ENCODE measurements at places on chromosomes 2 and 18.

DNA sequence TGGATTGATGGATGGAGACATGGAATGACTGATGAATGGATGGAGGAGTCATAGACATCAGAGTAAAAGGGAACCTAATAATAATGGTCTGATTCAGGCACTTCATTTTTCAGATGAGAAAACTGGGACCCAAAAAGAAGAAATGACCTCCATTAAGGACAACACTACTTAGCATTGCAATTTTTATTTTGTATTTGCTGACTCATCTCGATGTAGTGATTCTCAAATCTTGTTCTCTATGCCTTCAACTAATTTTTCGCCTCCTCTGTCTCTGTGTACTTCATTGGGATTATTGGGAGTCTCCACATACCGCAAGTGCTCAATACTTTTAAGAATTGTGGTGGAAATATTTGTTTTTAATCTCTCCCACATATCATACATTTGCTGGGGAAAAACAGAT is 446.2 kb upstream of the FSHR start:
- no peak for DNase-seq

DNA sequence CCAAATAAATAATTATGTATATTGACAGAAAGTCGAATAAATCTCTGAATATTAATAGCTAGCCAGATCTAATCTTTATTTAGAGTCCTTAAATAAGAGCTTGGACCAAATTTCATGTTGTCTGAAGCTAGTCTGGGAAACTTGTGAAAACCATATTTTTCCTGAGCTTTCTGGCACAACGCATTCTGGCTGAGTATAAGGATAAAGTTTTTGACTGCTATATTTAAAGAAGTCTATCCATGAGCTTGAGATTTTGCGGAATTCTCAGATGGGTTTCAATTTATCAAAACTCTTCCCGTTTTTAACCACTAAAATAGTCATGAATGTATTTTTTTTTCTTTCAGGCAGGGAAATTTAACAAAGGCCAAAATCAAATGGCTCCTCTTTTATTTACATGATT is 23.8 kb downstream of the FAP start:
- no peak for DNase-seq

GRCh38 chr2:65382776-65383357 is 49.5 kb downstream of the SPRED2 start:
- no peak for DNase-seq

DNA sequence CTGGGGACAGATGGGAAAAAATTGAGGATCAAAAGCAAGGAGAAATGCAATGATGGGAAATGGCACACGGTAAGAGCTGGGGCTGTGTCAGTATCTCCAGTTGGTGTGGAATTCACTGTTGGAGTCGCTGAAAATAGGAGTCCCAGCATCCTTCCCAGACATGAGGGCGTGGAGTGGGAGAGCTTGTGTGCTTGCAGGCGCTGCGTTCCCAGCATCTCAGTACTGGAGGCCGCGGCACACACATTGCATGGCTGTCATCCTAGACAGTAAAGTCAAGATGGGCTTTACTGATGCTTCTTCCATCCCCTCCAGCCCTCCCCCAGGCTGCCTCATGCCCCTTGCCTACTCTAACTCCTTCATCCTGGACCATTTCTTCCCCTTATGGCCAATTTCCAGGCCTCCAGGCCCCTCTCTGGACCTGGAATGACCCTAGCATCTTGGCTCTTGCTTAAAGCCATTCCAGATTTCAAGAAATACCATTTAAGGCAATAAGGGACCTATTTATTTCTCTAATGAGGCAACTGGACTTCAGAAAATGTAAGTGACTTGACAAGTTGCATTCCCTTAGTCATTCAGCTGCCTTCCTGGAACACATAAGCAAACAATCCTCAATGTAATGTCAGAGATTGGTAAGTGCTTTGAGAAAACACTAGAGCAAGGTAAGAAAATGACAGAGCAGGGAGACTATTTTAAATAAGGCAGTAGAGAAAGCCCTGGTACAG is 70.5 kb upstream of the TTC39C start:
- DNase-seq, result no peak

GRCh38 chr2:174485788-174486562 is 854 bp downstream of the GPR155 start:
- peak; percentile 41 for DNase-seq

DNA sequence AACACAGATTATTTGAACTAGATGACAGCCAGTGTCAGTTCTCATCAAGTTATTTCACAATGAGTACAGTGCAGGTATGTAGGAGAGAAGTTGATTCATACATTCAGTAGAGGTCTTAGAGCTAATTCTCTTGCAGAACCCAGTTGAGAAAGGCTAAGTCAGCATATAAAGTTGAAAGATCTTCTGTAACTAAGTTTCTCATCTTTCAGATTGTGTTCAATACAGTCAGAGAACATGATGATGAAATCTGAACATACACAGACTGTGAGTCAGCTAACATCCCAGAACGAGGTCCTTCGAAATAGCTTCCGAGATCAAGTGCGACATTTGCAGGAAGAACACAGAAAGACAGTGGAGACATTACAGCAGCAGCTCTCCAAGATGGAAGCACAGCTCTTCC is 41.9 kb upstream of the LIMS1 start:
- no peak for DNase-seq

DNA sequence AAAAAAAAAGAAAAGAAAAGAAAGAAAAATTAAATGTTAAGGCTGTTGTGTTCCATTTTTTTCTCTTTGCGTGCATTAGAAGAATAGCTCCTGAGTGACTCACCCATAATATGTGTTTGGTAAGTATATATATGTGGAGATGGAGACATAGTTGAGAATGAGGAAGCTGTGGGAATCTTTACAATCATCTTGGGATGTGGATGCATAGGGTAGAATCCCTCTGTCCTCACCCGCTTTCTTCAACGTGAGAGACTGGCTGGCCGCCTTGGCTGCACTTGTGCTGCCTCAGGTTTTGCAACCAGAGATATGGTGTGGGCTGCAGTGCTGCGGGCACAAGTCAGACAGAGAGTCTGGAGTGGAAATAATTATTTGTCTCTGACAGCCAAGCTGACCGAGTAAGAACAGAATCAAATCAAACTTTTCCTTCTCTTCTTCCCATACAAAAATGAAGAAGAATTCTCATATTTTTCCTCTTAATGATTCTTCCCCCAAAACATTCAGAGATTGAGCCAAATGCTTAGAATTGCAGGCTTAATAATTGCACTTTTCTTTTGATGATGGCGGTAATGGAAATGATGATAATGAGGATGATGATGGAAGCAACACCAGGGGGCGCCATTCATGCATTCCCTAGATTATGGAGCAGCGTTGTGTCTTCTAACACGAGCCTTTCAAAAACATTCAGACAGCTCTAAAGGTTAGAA is 48.5 kb downstream of the SERPINB7 start:
- peak; percentile 21 for DNase-seq

DNA sequence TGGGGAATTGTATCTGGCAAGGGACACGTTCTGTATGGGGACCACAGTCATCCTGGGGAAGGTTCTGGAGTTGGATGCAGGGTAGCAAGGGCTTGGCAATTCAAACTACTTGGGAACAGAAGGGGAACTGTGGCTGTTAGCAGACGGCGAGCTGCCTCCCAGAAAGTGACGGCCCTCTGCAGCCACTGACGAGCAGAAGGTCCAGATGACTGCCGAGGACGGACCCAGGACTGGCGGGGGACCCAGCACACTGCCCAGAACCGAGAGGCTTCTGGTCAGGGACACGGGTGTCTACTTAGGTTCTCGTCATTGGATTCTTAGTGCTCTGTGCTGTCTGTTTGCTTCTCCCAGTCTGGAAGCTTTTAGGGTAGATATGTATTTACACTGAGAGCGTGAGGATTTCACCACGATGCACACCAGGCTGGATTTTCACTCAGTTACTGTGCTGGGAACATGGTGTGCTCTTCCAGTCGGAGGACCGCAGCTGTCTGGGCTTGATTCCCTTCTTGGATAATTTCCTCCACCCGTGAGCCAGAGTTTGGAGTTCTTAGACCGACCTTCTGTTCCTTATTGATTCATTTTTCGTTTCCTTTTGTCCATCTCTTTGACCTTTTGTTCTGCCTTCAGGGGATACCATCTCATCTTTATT is 13.4 kb downstream of the GPR35 start:
- no peak for DNase-seq

- DNase-seq, result no peak
These were observed 4.9 kb downstream of the INHBB start for GRCh38 chr2:120350801-120351320.

GRCh38 chr2:62140426-62141141 is 55.3 kb upstream of the B3GNT2 start:
- no peak for DNase-seq

GRCh38 chr2:30565851-30566358 is 118.9 kb downstream of the LCLAT1 start:
- no peak for DNase-seq

DNA sequence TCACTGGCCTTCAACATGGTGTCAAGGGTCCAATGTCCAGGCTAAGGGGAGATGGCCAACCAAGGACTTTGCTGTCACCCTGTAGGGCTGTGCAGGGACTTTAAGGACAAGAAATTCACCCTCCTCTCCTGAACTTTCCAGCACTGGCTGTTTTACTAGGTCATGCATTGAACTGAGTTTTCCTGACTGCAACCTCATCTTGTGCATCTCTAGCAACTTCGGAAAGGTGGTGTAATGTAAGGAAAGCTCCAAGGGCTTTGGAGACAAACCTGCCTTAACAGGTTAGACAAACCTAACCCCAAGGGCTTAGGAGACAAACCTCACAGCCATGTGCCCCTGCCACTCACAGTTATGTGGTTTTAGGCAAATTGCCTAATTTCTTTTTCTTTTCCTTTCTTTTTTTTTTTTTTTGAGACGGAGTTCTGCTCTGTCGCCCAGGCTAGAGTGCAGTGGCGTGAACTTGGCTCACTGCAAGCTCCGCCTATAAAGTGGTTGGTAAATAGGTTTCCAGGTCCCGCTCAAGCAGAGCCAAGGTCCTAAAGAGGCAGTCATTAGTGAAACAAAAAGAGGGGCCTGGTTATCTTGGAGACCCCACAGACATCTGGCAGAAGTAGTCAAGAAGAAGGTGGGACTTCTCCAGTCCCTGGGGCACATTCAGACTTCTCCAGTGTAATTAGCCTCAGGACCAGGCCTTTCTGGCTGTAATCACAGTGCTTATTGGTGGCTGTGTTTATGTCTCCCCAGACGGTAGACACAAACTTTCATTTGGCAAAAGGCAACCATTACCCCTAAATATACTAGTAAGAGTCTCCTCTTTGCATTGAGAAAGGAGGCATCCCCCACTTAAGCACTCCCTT is 37.6 kb upstream of the PMAIP1 start:
- DNase-seq, result no peak

DNA sequence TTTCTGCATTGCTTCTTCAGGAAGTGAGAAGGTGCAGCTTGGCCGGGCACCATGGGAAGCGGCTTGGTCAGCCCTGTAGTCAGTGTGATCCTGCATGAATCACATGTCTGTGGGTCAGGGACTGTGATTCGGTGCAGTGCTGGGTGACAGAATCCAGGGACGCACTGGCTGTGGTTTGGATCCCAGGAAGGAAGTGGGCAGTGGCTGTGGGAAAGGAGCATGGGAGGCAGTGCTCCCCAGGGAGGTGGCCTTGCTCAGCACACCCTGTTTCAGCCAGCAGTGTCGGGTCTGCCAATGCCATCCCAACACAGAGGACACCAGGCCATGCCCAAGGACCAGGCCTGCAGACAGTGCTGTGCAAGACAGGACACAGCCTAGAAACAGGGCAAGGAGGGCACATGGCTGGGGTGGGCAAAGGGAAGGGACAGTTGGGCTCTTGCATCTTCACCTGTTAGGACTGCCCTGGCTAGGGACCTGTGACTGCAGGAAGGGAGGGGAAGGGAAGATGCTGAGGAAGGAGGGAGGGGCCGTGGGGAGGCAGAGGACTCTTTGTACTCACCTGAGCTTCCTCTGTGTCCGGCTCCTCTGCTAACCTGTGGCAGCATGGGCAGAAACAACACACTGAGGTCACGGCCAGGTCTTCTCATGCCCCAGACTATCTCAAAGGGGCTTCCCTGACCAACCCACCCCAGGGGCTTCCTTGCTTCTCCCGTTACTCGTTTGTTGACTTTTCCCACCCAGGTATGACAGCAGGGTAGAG is 37.2 kb upstream of the DNMT3A start:
- DNase-seq, result no peak

- peak; percentile 38 for DNase-seq
These were observed 366.9 kb upstream of the ZEB2 start for GRCh38 chr2:144886862-144887261.

DNA sequence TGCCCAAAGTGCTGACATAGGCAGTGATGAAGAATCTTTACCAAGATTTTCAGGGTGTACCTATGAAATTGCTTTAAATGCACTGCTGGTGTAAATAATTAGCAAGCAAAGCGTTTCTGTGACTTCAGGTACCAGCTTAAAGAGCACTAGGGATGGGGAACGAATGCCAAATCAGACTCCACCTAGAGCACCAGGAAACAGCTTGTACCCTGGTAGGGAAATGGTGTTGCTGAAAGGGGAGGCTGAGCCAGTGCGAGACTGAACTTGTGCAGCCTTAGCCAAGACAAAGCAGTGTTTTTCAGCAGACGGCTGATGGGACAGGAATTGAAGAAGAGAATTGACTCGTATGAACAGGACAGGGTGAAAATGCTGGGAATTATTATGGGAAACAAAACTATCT is 65.6 kb downstream of the TWSG1 start:
- DNase-seq, result peak; percentile 10

DNA sequence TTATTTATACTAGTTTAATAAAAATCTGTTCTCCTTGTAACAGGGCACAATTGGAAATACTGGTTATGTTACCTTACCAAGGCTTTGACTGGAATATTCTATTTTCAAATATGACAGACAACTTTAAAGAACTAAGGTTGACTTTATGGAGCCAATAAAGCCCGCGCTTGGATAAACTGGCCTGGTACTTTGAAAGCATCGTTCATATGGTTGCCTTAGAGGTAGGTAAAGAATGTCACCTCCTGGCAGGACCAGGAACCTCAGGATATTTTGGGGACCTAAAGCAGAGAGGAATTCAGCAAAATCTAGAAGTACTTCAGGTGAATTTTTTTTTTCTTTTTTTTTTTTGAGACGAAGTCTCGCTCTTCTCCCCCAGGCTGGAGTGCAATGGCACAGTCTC is 71.2 kb upstream of the CREB1 start:
- no peak for DNase-seq

- DNase-seq, result no peak
These were observed 116.6 kb downstream of the MTX2 start for GRCh38 chr2:176385838-176386237.

DNA sequence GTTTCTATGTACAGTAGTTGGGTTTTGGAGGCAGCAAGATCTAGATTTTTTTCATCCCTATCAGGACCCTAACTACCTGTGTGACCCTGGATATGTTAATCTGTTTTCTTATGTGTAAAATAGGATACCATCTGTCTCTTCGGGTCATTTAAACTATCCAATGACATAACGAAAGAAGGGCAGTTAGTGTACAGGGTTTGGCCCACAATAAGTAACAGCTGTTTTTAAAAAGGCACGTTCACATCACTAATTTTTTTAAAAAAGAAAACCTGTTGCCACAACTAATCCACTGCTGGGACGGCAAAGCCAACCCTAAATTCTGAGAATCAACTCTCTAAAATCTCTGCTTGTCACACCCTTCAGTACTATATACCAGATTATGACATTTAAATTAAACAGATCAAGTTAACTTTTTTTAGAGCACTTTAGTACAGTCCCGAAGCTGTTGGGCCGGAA is 869 bp downstream of the USP40 start:
- no peak for DNase-seq

- no peak for DNase-seq
These were observed 282.9 kb upstream of the TNP1 start for GRCh38 chr2:217142649-217143266.

Measured in midbrain (tissue), 1 donor.